Activated naive CD4-positive, alpha-beta T cell treated with anti-CD3 and anti-CD28 coated beads, Interleukin-2, amount 50 U/mL, for 72 hours (primary cell): ENCODE measurements at places on chromosomes 11 and 22. TPM values are rescaled to one million over a fixed set of nuclear protein-coding genes. Genes with fewer than 3 reads are reported as not detected.

DNA sequence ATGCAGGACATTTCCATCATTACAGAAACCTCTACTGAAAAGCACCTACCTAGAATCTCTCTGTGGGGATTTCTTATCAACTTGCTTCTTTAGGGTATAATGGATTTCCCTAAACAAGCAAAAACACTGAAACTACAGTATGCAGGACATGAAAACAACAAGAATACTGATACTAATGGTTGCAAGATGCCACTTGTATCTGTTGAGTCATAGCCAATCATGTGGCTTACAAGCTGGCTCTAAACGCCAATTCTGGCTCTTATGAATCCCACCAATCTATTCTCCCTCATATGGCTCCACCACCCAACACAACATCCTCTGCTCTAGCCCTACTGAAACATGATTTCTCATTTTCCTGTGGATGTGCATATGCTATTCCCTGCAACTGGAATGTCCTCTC lies 22.6 kb downstream of the TENM4 start:
- no peak for DNase-seq

TENM4 gene
- not detected for total RNA-seq

DNA sequence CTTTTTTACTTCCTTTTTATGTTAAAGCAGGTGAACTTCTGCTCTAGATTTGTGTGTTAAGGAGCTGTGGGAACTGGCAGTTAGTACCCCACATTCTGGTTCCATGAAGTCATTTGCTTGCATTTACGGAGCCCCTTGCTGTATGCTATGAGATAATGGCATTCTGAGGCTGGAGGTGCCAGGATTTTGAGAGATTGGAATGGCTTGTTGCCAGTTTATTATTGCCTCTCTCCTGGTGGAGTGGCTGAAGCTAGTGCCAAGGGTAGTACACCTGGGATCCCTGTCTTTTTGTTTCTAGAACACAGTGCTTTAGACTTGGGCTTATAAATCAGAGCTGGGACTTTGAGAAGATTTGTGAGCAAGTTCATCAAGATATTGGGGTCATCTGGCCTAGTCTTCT lies 73.8 kb downstream of the STIM1 start:
- DNase-seq: no peak

- DNase-seq: no peak
Observed at GRCh38 chr11:3153291-3153861, 11.7 kb downstream of the OSBPL5 start.

LSP1 gene
- total RNA-seq: 263 TPM

DNA sequence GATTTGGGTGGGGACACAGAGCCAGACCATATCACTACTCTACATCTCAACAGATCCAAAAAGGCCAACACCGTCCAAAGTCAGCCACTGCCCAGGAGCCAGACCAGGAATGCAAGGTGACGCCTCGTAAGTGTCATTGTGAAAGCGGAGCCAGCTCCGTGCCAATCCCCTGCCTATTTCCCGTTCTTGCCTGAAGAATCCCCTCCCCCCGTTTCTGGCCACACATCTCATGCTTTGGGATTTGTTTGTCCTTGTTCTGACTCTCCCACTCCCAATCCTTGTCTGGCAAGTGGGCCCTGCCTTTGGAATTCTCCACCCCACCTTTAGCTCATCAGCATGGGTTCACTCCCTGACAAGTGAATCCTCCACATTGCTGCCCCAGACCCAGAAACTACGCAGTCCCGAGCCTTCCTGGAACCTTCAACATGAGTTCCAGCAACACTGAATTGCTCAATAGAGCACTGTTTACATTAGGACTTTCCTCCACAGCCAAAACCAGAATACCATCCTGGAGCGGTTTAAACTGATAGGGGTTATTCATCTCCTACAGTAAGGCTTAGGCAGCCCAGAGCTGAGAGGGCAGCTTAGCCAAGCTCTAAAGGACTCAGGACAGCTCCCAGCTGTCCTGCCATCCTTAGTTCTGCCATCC lies 6.0 kb upstream of the SLC35C1 start:
- no peak for DNase-seq
